Cortex of kidney (tissue), 1 donor: ENCODE measurements at places on chromosomes 12 and 14.

- DNase-seq, result no peak
These were observed 74.9 kb downstream of the PPP2R5E start for GRCh38 chr14:63468294-63468693.

DNA sequence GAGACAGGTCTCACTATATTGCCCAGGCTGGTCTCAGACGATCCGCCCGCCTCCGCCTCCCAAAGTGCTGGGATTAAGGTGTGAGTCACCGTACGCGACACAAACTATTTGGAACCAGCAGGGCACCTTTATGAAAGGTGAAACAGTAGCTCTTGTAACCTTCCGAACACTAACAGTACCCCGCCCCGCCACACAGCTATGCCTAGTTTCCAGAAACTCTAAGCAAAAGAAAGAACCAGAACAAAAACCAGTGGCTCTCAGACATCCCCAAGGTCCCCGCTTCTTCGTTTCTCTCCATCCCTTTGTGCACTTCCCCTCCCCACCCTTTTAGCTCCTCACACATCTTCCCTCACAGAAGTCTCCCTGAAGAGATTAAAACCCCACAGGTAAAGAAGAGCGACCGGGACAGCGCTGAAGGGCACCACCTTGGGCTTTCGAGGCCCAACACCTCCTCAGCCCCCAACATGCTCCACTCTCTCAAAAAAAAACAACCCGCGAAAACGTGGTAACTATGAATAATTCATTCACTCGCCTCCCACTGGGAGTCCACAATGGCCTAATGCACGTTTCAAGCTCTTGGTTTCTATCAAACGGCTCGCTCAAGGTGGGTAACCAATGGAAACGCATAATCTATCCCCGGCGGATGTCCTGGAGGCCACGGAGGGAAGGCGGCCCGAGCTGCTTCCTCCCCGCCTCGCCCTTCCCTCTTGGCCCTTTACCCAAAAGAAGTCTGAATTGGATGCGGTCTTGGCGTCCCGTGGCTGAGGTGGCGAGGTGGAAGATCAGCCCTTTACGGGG is 877 bp downstream of the BAG5 start:
- DNase-seq, result no peak

DNA sequence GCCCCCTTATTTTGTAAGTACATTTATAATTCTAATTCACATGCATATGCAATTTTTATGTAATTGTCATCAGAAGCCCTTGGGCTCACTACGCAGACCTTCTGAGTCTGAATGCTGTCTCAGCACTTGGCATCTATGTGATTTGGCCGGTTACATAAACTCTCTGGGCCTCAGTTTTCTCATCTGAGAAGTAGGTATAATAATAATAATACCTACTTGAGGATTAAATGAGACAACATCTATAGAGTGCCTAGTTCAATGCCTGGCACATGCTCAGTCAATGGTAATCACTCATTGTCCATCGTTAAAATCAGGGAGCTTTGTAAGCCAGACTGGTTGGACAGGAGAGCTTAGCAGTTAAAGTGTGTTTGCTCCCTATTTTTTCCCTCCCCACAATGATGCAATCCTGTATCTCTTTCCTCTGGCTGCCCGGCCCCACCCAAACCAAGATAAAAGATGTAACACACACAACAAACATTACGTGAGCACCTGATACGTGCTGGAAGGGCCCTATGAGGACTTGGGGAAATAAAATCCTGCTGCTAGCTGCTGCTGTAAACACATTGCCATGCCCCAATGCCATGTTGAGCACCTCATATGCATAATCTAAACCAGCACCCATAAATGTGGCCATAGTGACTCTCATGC is 235.0 kb downstream of the CRADD start:
- DNase-seq, result no peak

- DNase-seq, result no peak
These were observed 24.8 kb upstream of the ETNK1 start for GRCh38 chr12:22600181-22600580.

DNA sequence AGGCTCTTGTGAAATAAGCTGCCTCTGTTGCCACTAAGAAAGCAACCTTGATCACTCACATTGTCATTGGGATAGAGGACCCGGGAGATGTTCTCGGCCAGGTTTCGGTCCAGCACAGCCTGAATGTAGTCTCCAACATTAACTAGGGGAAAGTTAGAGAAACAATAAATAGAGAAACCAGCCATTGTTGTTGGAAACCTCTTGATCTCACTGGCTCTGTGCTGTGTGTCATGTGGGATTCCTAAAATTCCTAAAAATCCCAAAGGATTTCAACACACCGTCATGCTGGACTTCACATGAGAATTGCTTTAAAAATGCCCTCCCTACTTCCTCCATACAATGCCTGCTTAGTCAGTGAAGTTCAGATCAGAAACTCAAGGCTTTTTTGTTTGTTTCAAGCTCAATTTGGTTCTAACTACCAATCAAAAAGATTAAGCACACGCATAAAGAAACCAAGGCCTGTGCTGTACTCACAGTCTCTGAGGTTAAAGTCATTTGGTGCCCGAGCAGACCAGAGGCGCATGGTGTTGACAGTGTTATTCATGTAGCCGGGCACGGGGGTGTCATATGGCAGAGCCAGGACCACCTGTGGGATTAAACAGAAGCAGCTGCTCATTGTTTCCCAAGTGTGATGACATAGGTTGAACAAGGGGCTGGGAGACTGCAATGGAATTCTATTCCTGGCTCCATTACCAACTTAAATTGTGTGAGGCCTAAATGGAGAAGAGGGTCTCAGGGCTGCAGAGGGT is 23.6 kb downstream of the PYGL start:
- DNase-seq, result no peak

- no peak for DNase-seq
These were observed 71.1 kb downstream of the TBC1D30 start for GRCh38 chr12:64895526-64895925.

DNA sequence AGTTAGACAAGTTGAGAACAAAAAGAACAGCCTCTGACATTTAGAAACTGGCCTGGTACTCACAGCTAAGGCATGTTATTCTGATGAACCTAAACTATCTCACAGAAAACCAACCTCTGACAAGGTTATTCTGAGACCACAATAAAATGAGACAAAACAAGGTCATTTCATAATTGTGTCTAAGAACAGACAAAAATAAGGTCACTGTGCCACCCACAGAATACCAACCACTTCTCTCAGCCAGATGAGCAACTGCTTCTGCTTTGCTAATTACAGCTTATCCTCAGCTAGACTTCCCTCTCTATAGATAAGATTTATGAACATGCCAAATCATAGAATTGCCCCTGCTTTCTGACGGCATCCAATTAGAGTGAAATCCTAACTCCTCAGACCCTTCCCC is 52.2 kb upstream of the CRACR2A start:
- DNase-seq, result no peak

GRCh38 chr14:22666203-22666893 is 22.2 kb upstream of the OR6J1 start:
- no peak for DNase-seq

DNA sequence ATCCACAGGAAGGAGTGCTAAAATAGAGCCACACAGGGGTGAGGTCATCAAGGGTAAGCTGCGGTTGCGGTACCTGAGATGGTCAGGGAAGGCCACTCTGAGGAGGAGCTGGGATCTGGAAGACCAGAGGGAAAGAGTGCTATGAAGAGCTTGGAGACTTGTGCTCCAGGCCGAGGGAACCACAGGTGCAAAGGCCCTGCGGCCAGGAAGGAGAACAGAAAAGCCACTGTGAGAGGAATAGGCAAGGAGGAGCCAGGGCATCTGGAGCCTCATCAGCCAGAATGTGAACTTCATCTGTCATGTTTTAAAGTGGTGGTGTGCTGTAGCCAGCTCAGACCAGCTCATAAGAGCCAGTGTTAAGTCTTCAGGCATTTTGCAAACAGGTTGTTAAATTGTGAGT is 5.5 kb upstream of the CCDC197 start:
- no peak for DNase-seq

GRCh38 chr12:118036672-118037411 is 20.3 kb downstream of the RFC5 start:
- no peak for DNase-seq

GRCh38 chr14:88013750-88014349 is 8.9 kb downstream of the GPR65 start:
- DNase-seq, result no peak

- DNase-seq, result no peak
These were observed 99.3 kb downstream of the SINHCAF start for GRCh38 chr12:31226639-31227038.

GRCh38 chr14:95668235-95668772 is 17.9 kb upstream of the TCL1B start:
- no peak for DNase-seq

- no peak for DNase-seq
These were observed 1002.8 kb downstream of the TRHDE start for GRCh38 chr12:73274976-73275375.

GRCh38 chr12:129558036-129558435 is 345.8 kb downstream of the TMEM132D start:
- no peak for DNase-seq
